ENCODE measurements at places on chromosomes 7 and 10.
A peak's percentile ranks its signal among the peaks of the same experiment; 100 is the strongest.

- no peak for DNase-seq
Measured at GRCh38 chr7:158951725-158952124, 95.4 kb downstream of the DYNC2I1 start.

- DNase-seq: no peak
Measured at GRCh38 chr7:37419496-37419895, 29.2 kb downstream of the ELMO1 start.

DNA sequence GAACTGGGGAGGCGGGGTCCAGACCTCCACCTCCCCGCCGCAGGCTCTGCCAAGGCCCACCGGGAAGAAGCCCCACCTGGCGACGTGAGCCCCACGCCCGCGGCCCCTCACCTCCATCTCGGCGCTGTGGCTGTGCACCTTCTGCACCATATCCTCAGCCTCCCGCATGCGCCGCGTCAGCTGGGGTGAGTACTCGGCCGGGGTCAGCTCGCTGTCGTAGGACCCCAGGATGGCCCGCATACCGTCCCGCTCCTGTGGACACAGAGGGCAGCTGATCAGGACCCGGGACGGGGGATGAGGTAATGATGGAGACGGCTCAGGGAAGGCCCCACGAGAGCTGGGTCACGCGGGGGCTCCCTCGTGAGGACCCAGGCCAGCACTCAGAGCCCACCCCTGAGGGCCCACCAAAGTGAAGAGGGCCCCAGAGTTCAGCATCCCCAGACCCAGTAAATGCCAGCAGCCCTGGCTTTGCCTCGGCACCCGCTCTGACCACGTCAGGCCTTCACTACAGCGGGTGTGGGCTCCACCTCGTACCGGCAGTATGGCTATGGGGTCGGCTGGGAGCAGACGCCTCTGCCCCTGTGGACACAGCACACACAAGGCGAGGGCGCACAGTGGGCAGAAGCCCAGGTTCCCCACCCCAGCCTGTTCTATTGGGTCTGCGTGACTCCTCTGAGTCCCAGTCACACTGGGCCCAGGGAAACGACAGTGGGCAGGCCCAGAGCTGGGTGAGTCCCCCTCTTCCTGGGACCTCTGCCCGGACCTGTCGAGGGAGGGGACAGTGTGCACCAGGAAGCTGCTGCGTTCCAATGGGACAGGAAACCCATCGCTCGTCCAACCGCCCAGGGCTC is 218.1 kb downstream of the MAD1L1 start:
- DNase-seq: no peak

GRCh38 chr7:46153583-46153950 is 232.5 kb upstream of the IGFBP3 start:
- no peak for DNase-seq

GRCh38 chr7:142808461-142808801 is 37.7 kb downstream of the PRSS2 start:
- no peak for DNase-seq

DNA sequence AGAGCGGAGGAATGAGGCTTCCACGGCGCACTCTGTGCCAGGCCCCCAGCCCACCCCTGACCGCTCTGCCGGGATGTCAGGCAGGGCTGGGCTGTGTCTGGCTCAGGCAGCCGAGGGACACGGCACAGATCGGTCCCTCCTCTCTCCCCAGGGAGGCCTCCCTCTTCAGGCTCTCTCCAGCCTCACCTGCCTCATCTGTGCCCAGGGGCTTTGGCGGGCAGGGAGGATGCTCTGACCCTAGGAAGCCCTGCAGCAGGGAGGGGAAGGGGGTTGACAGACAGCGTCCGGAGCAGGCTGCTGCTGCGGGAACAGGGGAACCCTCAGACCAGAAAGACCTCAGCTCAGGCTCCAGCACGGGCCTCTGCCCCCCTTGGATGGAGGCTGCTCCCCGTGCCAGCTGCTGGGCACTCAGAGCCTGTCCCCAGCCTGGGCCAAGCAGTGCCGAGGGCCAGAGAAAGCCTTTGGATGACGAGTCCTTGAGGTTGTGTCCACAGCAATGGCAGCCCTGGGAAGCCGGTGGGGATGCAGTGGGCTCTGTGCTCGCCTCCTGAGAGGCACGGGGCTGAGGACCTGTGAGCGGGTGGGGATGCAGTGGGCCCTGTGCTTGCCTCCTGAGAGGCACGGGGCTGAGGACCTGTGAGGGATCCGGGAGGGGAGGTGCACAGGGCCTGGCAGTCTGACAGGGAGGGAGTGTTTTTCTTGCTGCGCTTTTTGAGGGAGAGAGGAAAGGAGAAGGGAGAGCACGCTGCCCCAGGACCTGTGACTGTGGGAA is 66.9 kb downstream of the FOXL3 start:
- no peak for DNase-seq

DNA sequence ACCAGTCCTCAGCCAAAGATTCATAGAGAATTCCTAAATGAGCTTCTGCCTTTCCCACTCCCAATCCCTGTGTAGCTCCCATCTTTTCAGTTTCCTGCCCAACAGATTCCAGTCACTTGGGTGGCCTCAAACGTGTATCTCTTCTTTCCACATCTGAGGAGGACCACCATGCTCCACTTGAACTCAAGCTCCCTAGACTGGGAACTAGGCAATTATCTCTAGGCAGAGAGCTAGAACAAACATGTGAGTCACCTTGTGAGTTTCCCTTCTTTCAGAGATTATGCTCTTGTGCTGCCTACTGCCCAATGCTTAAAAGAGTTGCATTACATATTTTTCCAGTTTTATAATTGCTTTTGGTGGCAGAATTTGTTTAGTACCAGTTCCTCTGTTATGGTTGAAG is 178.0 kb downstream of the MDFIC start:
- DNase-seq: no peak

- no peak for DNase-seq
Measured at GRCh38 chr10:8130973-8131911, 76.8 kb downstream of the GATA3 start.

DNA sequence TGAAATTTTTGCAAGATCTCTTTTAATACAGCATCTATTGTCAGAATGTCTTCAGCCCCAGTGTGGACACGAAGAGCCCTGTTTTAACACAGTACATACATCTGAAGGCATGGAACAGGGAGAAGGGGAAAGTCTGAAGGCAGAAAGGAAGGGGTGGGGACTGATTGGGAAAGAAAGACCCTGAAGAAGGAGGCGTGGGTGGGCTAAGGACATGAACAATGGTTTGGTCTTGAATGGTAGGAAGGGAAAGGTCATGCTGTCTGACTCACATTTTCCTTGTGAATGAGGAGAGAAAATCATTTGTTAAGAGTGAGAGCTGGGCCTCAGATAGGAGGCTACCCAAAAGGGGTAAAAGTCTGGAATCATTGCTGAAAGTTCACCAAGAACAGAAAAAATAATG is 297.1 kb downstream of the GALNT17 start:
- no peak for DNase-seq

DNA sequence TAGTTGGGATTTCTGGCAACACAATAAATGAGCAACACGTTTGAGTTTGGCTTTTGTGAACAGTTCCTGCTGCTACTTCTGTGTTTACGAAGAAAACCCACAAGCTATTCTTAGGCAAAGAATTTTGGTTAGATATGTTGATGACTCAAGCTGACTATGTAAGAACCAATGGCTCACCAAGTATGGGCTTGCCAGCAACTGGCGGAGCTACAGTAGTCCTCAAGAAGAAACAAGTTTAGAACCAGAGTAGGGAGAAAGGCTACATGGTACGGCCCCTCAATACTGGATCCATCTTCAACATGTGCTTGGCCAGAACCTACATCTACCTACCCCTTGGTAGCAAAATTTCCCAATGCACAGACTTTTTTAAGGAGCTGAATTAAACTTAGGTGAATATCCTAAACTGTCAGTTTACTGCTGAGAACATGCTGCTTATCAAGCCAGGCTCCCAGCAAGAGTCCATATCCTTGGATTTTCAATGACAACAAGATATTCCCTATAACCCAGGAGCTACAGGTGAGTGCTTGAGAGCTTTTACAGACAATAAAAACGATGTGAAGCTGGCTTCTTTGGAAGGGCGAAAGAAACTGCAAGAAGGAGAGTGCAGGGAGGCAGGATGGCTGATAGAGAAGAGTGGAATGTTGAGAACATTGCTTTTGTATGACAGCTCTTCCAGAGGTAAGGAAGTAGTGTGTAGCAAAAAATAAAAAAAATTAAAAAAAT is 74.3 kb upstream of the ASAH2 start:
- DNase-seq: peak; percentile 86

DNA sequence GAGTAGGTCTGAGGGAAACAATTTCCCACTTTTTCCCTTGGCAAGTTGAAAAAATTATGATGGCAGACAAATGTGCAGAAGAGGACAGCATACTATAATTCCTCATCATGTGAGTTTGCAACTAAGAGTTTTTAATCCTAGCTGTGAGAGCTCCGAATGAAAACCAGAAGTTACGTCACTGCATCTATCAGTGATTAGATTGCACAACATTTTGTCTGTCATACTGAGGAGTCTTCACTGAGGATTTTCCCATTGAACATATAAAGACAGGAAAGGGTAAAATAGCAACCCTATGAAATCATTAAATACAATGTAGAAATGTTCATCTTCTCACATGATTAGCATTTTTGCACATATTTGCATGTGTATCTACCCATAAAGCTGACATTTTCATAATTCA is 45.8 kb downstream of the ZNF736 start:
- no peak for DNase-seq

- DNase-seq: no peak
Measured at GRCh38 chr7:156604836-156605695, 35.5 kb upstream of the RNF32 start.

DNA sequence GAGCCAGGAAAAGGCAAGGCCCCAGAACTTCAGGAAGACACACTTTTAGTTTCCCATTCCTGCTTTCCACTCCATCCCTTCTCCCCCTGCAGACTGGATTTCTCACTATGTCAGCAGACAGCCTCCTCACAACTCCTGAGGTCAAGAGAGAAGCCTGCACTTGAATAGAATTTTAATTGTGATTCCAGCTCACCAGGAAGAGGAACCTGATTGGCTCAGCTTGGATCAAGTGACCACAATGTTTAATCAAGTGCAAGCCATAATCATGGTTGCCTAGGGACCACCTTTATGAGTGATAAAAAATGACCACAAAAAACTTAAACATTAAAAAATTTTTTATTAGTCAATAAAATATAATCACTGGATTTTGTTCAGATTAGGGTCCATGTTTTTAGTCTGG is 244.7 kb upstream of the RHOBTB1 start:
- DNase-seq: no peak

DNA sequence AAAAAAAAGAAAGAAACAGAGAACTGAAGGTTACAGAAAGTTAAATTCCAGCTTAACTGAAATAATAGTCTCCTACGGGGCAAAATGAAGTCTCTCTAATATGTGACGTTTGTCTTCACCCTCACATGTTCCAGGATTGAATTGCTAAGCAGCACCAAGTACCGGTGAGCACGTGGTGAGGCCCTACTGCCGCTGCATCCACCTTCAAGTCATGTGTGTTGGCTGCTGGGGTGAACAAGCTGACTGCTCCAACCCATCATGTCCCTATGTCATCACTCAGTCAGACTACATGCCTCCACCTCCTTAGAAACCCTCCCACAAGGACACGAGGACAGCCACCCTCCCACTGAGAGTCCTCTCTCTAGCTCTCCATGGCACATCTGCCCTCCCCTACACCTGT is 35.4 kb upstream of the NPFFR1 start:
- DNase-seq: no peak

DNA sequence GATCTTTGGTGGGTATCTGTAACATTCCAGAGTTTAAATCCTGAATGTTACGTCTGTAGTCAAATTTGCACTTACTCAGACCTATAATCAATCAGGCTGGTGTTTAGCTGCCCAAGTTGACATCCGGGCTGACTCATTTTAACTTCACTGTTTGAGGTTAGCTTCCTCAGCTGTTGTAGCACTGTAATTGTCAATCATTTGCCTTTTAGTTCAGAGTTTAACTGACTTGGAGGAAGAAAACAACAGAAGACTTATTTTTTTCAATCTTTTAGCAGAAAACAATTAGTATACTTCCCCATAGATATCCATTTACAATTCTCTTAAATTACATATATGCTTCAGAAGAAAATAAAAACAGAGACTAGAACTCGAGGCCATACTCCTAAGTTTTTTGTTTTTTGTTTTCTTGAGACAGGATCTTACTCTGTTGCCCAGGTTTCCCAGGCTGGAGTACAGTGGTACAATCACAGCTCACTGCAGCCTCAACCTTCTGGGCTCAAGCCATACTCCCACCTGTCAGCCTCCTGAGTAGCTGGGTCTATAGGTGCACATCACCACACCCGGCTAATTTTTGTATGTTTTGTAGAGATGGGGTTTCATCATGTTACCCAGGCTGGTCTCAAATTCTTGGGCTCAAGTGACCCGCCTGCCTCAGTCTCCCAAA is 38.5 kb upstream of the LRRC17 start:
- DNase-seq: no peak

DNA sequence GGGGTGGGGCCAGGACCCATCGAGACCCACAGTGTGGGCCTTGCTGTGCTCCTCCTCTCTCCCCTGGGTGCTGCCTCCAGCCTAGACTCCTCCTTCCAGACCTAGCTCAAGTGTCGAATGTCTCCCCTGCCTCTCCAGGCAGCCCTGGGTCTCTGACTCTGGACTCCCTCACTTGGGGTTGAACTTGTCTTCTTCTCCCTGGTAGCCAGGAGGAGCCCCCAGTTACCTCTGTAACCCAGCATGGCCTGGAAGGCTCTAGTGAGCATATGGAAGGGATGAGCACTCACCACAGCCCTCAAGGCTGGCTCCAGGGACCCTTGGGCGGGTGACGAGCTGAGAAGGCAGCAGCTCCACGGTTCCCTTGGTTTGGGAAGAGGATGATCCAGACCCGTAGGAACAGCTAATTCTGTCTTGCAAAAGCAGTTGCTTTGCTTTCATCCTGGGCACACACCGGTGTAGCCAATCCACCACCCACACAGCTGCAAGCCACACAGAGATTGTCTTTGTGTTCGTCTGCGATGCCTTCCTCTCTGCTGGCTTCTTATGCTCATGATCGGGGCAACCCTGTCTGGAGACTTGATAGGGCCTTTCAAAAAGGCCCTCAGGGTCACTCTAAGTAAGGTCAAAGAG is 52.3 kb upstream of the ANTXRL start:
- DNase-seq: no peak

DNA sequence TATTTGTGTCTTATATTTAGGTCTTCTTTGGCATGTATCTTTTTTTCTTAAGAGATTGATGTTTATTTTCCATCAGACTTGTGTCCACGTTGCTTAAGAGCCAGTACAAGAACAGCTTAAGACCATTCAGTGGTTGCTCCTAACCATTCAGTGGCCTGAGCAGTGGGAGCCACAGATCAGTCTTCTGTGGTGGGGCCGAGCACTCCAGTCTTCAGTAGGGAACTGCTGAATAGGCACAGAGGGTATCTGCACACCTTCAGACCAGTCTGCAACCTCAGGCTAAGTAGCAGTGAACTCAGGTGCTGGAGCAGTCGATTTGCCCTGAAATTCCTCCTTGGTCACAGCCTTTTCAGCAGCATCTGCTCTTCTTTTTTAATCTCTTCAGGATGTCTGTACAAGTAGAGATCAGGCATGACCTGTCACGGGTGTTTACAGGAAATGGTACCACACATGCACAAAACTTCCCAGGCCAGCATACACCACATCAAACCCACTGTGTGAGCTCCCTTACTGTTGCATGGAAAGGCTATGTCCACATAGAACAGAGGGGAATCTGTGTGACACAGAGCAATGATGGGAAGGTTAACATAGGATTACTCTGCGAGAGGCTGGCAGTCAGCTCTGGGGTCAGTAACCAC is 51.5 kb downstream of the FAM107B start:
- no peak for DNase-seq
